CD4-positive, alpha-beta memory T cell (primary cell): ENCODE measurements at places on chromosomes 2 and 18. TPM values are rescaled to one million over a fixed set of nuclear protein-coding genes. Genes with fewer than 3 reads are reported as not detected.

- H3K27me3 ChIP-seq, result no peaks in the 10 kb centered on the region
- H3K4me3 ChIP-seq, result no peak overlapping the region
- H3K36me3 ChIP-seq, result no peaks in the 10 kb centered on the region
- peaks cover 57% of the 10 kb centered on the region for H3K4me1 ChIP-seq
These were observed 204.5 kb upstream of the CXCR4 start for GRCh38 chr2:136322428-136322827.

GRCh38 chr2:65495251-65495877 is 63.0 kb upstream of the SPRED2 start:
- H3K36me3 ChIP-seq, result no peaks in the 10 kb centered on the region
- no peak overlapping the region for H3K27ac ChIP-seq
- DNase-seq, result no peak
- H3K4me1 ChIP-seq, result no peaks in the 10 kb centered on the region
- no peaks in the 10 kb centered on the region for H3K27me3 ChIP-seq

GRCh38 chr2:221388891-221389290 is 183.2 kb downstream of the EPHA4 start:
- H3K27ac ChIP-seq, result no peak overlapping the region
- no peak for DNase-seq
- no peak overlapping the region for H3K4me3 ChIP-seq
- no peaks in the 10 kb centered on the region for H3K4me1 ChIP-seq
- H3K27me3 ChIP-seq, result no peaks in the 10 kb centered on the region

DNA sequence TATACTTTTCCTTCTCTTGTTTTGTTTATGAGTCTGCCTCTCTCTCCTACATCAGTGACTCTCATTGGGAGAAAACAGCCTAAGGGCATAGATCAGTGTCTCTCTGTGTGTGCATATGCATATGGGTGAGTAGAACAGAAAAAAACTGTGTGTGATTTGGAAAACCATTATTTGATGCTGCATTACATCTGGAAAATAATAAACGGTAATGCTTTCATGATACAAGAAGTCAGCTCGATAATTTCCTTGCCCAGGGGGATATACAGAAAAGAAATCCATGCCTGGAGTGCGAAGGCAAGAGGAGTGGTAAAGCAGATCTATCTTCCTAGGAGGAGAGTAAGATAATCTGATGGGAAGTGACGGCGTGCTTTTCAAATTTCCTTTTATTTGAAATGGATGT is 221.5 kb upstream of the LYPD1 start:
- H3K4me3 ChIP-seq, result no peak overlapping the region
- H3K27ac ChIP-seq, result no peak overlapping the region
- H3K27me3 ChIP-seq, result no peaks in the 10 kb centered on the region
- no peaks in the 10 kb centered on the region for H3K4me1 ChIP-seq
- DNase-seq, result no peak

ELOA2 gene
- total RNA-seq, result not detected

SLC9A2 gene
- total RNA-seq, result not detected

RESP18 gene
- not detected for total RNA-seq

EML6 gene
- total RNA-seq, result 1.8 TPM
